Islet precursor cell (in vitro differentiated cells): ENCODE measurements at places on chromosomes 2 and 18.

- peak; percentile 72 for DNase-seq
Measured at GRCh38 chr2:163878718-163879117, 142.9 kb upstream of the FIGN start.

GRCh38 chr2:85975581-85975980 lies 86.8 kb upstream of the ST3GAL5 start:
- peak; percentile 37 for DNase-seq

GRCh38 chr2:39232141-39232540 lies 11.6 kb downstream of the CDKL4 start:
- no peak for DNase-seq

GRCh38 chr2:186349508-186349907 lies 136.6 kb upstream of the ZC3H15 start:
- no peak for DNase-seq

DNA sequence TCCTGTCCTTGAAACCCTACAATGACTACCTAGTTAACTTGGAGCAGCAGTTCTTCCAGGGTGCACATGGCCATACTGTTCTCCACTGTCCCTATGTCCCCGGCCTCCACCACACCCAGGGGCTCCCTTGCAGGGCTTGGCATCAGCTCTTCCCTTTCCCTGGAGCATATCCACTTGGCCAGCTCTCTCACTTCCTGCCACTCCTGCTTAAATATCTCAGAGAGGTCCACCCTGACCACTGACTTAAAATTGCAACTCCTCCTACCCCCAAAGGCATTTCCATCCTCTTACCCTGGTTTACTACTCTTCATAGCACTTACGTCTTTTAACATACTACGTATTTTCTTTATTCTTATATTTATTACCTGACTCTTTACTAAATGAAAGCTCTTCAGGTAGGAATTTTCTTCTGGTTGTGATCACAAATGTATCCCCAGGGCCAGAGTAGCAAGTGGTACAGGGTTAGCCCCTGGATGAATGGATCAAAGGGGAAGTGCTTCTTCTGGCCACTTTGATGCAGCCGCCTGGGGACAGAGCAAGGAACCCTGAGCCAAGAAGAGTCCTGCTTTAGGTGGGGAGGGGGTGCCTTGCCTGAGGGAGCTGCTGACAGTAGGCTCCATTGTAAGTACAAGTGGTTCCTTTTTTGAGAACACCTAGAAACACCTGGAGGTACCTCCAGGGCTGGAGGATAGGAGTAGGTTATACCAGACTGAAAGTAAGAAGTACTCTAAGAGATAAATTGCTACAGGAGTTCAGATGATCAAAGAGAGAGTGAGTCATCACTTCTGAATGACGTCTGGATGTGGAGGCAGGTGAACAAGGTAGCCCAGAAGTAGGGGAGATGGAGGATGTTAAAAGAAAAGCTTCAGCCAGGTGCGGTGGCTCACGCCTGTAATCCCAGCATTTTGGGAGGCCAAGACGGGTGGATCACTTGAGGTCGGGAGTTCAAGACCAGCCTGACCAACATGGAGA lies 82.2 kb downstream of the SOCS6 start:
- DNase-seq, result peak; percentile 77
